ENCODE measurements at places on chromosomes 16 and 17.

DNA sequence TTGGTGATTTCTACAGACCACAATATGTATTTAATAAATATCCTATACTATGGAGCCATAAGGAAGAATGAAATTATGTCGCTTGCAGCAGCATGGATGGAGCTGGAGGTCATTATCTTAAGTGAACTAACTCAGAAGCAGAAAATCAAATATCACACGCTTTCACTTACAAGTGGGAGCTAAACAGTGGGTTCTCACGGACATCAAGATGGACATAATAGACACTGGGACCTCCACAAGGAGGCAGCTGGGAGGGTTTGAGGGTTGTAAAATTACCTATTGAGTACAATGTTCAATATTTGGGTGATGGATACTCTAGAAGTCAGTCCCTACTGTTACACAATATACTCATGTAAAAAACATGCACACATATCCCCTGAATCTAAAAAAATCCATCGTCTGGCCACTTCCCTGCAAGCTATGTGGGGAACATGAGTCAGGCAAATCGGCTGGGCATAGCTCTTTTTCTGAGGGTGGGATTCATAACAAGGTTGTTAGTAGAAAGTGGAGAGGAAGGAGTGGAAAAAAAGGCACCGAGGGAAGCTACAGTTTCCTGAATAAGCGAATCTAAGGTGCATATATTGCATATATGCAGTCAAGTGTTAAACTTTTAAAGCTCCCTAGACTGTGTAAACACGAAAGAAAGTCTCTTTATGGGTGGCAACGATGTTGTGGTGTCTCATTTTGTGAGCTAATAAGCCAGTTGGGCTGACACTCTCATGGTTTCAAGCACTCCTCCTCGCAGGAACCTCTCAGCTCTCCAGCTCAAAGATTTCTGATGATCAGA is 135.2 kb upstream of the CPHXL start:
- no peak for DNase-seq

- DNase-seq, result no peak
These were observed 8.8 kb upstream of the CPNE2 start for GRCh38 chr16:57083485-57084126.

DNA sequence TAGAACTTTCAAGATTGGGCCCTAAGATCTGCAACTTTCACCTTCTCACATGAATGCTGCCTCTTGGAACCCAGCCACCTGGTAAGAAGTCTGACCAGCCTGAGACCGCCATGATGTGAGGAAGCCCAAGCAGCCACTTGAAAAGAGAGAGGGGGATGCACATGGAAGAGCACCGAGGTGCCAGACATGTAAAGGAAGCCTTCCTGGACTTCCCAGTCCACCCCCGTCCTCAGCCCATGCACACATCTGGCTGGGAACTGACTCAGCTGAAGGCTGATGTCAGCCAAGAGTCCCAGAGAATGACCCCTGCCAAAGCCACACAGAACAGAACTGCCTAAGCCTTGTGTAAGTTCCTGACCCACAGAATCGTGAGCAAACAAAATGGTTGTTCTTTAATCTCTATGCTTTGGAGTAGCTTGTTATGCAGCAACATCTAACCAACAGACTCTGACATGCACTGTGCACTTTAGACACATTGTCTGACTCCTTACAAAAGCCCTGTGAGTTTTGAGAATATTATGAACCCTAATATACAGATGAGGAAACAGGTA is 86.7 kb downstream of the RMI2 start:
- DNase-seq, result no peak

GRCh38 chr16:83530293-83530692 is 277.5 kb upstream of the HSBP1 start:
- no peak for DNase-seq

DNA sequence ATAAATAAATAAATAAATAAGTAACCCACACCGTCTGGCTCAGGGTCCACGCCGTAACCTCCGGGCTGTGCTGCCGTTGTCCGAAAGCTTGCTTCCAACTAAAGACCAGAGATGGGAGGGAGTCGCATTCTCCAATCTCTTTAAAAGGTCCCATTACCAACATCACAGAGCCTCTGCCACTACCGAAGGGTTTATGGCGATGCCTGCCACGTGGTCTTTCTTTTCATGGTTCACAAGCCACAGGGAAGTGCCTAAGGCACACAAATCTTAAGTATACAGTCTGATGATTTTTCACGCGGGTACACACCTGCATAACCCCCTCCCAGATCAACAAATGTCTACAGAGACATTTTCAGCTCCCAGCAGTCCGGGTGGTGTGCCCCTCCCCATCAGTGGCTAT is 1.4 kb downstream of the COTL1 start:
- DNase-seq, result no peak

DNA sequence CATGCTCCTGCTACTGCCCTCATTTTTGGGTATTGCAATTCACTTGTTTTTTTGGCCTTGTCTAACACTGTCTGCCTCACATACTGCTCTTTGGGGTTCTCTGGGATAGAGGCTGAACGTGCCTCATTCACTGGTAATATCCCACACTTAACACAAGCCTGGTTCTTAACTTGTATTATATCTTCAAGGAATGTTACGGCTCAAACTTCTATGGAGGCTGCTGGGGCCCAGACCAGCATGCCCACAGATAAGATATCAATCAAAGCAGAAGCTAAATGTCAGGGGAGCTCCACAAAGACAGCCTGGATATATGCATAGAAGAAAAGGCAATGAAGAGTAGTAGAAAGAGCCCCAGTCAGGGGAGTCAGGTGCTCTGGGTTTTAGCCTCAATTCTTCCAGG is 103.5 kb downstream of the WSCD1 start:
- no peak for DNase-seq

GRCh38 chr17:57730026-57730701 is 14.9 kb downstream of the CCDC182 start:
- DNase-seq, result no peak

GRCh38 chr16:69031877-69032301 is 73.6 kb upstream of the HAS3 start:
- DNase-seq, result no peak

DNA sequence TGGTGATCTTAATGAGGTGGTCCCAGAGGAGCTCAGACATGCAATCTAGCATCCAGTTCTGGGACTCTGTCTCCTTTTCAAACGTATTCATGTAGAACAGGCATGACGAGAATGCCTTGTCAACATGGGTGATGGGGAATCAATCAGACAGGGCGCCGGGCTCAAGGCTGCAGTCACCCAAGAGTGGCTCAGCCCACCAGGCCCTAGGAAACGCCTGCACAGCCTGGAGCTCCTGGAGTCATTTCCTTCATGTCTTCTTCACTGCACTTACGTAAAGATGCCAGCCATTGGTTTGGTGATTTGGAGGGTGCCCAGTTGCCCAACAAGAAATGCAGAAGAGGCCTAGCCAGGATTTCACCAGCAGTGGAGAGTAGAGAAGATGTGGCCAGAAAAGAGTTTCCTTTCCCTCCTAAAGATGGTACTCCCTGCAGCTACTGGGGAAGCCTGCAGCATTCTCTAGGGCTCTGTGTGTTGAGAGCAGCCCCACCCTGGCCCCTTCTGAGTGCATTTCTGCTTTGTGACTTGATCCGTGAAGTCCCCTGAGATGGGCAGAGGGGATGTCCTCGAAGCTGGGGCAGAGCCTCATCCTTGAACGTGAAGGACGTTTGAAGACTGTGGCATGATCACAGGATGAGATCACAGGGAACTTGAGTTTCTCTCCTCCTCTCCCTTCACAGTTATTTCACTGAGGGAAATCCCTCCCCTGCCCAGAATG is 24.0 kb upstream of the STH start:
- no peak for DNase-seq

- DNase-seq, result no peak
These were observed 13.0 kb upstream of the SALL1 start for GRCh38 chr16:51163894-51164566.

DNA sequence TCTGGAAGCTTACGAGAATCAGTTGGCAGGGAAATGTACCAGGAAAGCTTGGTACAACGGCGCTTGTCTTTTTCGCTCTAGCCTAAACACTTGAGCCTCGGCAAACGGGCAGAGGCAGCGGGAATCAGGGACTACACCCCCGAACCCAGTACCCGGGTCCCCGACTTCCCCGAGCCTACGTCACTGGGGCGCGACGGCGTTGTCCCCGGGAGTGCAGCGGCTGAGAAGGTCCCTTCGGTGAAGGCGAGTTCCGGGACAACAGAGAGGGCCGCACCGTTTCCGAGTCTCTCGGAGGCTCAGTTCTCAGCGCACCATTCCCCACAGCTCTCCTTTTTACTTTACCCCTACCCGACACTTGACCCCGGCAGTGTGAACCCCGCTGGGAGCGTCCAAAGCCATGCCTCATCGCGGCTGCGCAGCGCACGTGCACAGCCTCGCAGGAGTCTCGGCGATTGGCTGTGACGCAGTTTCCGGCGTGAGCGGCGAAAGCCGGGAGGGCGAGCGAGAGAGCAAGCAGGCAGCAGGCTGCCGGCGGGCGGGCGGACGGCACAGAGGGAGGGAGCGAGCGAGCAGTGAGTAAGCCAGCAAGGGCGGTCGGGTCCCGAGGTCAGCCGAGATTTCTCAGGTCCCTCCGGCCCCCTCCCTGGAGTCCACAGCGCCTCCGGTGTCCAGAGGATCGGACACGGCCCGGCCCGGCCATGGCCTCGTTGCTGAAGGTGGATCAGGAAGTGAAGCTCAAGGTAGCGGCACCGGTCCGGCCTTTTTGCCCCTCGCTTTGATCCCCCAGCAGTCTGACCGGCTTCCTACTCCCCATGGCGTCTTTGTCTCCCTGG is at the start of gene PSME3:
Gene PSME3 (plus strand): TSS at position 464 of the 833 bp plus-strand sequence. CDS start 235 bp downstream, at position 699.
- DNase-seq, result peak; percentile 81

DNA sequence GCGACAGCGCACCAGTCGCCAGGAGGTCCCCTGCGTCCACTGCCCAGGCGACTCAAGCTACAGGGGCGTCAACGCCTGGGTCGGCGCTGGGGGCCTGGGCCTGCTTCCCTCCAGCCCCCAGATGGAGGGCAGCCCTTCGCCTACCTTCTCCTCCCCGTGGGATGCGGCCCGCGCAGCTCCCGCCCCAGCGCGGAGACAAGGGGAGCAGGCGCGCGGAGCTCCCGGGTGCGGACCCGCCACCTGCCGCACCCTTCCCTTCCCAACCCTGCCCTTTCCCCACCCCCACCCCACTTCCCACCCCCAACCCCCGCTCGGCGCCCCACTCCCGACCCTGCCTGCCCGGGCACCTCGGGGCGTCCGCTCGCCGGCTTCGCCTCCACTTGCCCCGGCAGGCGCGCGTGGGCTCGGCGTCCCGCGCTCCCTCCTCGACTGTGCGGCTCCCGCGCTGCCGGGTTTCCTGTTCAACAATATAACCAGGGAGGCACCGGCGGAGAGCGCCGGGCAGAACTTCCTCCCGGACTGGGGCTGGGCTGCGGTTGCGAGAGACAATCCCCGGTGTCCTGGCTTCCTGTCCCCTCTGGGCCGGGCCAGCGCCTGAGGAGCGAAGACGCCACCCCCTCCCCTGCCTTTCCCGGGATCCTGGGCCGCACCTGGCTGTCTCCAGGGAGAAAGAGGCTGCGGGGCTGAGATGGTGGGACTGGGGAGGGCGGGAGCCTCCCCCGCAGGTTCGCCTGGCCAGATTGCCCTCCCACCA is at the start of gene ARHGAP27:
Gene ARHGAP27 (minus strand): TSS at position 466 of the 754 bp plus-strand sequence. CDS start 2,591 bp downstream, outside the sequence.
- DNase-seq, result no peak

- no peak for DNase-seq
These were observed 177.0 kb upstream of the C16orf82 start for GRCh38 chr16:26889740-26890139.

- DNase-seq, result no peak
These were observed 33.4 kb upstream of the GPR139 start for GRCh38 chr16:20107083-20107482.

- DNase-seq, result no peak
These were observed 1.5 kb downstream of the TEX2 start for GRCh38 chr17:64261417-64262145.

DNA sequence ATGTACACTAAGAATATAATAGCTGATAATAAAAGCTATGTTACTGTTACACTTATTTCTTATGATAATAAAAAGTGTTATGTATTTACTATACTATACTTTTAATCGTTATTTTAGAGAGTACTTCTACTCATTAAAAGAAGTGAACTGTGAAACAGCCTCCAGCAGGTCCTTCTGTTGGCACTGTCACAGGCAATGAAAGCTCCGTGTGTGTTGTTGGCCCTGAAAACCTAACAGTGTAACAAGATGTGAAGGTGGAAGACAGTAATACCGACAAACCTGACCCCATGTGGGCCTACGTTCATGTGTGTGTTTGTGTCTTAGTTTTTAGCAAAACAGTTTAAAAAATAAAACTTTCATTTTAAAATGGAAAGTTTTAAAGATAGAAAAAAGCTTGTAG is 91.8 kb downstream of the STH start:
- DNase-seq, result no peak

- DNase-seq, result no peak
These were observed 71.3 kb downstream of the AMFR start for GRCh38 chr16:56354016-56354415.

DNA sequence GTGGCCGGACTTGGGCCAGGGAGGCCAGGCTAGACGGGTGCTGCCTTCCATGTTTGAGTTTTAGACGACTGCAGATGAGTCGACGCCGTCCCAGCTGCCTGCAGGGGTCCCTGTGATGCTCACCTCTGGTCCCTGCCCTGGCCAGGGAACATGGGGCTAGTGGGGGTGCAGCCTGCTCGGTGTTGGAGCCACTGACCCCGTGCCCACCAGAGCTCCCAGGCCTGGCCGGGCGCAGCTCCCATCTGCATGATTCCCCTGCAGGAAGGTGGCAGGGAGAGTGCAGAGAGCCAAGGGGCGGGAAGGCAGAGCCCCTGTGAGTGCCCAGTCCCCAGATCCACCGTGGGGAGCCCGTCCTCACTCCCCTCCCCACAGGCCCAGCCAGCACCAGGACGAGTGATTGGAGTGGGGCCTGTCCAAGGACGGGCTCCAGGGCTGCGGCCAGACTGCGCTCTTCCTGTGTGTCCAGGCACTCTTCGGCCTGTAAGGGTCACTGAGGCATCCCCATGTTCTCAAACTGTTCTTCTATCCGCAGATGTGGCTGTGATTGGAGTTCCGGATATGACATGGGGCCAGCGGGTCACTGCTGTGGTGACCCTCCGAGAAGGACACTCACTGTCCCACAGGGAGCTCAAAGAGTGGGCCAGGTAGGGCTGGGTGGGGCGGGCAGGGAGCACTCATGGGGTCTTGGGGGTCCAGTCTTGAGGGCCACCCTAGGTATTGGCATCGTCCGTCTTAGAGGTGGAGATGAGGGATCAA is 26.0 kb upstream of the CDH15 start:
- no peak for DNase-seq

DNA sequence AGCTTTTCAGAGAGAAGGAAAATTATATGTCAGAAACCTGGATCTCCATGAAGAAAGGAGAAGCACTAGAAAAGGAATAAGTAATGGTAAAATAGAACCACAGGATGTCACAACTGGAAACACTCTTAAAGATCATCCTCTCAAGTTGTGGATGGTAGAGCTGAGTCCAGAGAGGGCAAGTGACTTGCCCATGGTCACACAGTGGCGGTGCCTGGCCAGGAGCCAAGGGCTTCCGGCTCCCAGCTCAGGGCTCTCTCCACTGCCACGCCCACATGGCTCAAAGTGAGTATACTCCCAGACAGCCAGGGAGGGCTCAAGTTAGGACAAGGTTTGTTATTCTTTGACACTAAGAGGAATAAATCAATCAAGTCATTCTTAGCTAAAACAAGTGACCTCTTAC is 159.8 kb downstream of the COPRS start:
- no peak for DNase-seq

Measured in activated T-cell treated with anti-CD3 and anti-CD28 coated beads for 1 hour (primary cell).